Naive thymus-derived CD4-positive, alpha-beta T cell (primary cell): ENCODE measurements at places on chromosomes 6 and 20.

- H3K27me3 ChIP-seq: no peaks in the 10 kb centered on the region
- H3K27ac ChIP-seq: no peak overlapping the region
- H3K36me3 ChIP-seq: no peaks in the 10 kb centered on the region
- DNase-seq: no peak
- no peak overlapping the region for H3K4me3 ChIP-seq
Measured at GRCh38 chr6:107319906-107320530, 139.3 kb downstream of the PDSS2 start.

- H3K4me3 ChIP-seq: no peak overlapping the region
- H3K27me3 ChIP-seq: no peaks in the 10 kb centered on the region
- no peaks in the 10 kb centered on the region for H3K36me3 ChIP-seq
- no peak overlapping the region for H3K27ac ChIP-seq
- no peaks in the 10 kb centered on the region for H3K4me1 ChIP-seq
Measured at GRCh38 chr6:148347441-148348054, 4.9 kb downstream of the SASH1 start.

- peaks cover 6% of the 10 kb centered on the region for H3K4me1 ChIP-seq
- peak overlapping the region; percentile 28 for H3K27ac ChIP-seq
- no peaks in the 10 kb centered on the region for H3K36me3 ChIP-seq
- DNase-seq: peak; percentile 1
- H3K4me3 ChIP-seq: peak overlapping the region; percentile 78
Measured at GRCh38 chr6:116616737-116617053, 416 bp downstream of the RSPH4A start.

- H3K4me1 ChIP-seq: no peaks in the 10 kb centered on the region
- H3K27me3 ChIP-seq: no peaks in the 10 kb centered on the region
- no peak for DNase-seq
- H3K4me3 ChIP-seq: no peak overlapping the region
Measured at GRCh38 chr6:153476243-153476642, 345.2 kb upstream of the RGS17 start.

DNA sequence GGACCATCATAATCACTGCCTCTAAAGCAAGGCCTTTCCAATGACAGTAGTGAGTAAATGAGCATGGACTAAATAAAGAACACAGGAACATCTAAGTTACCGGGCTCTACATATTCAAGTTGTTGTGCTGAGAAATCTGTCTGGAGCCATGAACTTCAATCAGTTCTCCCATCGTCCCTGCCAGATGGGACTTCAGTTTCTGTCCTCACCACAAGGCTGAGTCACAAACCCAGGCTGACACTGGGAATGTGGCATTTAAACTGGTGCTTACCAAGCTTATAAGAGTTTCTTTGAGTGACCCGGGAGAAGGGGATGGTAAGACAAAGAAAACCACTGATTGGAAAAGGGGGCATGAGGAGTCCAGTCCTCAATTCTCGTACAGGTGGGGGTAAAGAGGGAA is 497.0 kb downstream of the MAFB start:
- no peak for DNase-seq
- no peak overlapping the region for H3K4me3 ChIP-seq
- H3K27ac ChIP-seq: no peak overlapping the region
- H3K36me3 ChIP-seq: no peaks in the 10 kb centered on the region
- no peaks in the 10 kb centered on the region for H3K4me1 ChIP-seq

DNA sequence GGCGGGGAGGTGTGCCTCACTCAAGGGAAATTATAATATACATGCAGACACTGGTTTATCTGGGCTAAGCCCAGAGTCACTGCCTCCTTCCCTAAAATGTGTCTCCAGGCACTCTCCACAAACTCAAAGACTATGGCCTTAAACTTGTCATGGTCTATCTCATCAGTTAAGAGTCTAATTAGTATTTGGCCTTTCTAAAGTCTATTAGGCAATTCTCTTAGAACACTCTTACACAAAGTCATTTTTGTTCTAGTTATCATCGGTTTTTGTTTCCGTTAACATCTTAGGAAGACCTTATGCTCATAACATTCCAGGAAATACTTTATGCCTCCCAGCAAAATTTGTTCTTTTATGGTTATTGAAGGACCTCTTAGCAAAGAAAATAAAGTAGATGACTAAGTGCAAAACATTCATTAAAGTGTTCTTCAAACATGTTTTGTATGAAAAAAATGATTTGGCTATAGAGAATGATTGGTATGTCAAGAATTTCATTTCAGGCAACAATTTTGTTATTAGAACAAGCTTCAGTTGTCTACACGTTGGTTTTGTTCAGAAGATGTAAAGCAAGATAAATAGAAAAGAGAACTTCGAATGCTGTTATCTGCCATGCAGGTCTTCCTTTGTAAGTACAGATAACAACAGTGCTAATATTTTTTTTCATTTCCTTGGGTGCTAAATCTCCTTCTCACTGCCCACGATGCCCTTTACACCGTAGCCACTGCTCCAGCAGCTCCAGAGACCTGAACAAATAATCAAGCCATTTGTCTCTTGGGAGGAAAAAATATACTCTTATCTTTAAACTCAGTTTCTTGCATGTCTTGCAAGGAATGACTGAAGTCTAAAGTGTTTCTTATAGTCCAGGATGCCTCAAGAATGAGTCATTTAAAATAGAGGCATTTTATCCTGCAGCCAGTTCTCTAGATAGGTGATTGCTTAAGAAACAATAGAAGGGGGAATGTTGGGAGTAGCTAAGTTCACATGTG is 170.4 kb downstream of the HTR1B start:
- no peaks in the 10 kb centered on the region for H3K27me3 ChIP-seq
- H3K36me3 ChIP-seq: no peaks in the 10 kb centered on the region
- H3K4me3 ChIP-seq: no peak overlapping the region
- no peak for DNase-seq
- no peaks in the 10 kb centered on the region for H3K4me1 ChIP-seq

GRCh38 chr6:5763871-5764270 is 242.9 kb downstream of the NRN1 start:
- no peaks in the 10 kb centered on the region for H3K4me1 ChIP-seq
- no peak overlapping the region for H3K27ac ChIP-seq
- H3K36me3 ChIP-seq: no peaks in the 10 kb centered on the region
- H3K4me3 ChIP-seq: no peak overlapping the region

GRCh38 chr6:154167126-154167525 is 128.1 kb downstream of the OPRM1 start:
- no peak overlapping the region for H3K4me3 ChIP-seq
- no peak overlapping the region for H3K27ac ChIP-seq
- H3K36me3 ChIP-seq: peaks cover 40% of the 10 kb centered on the region
- H3K4me1 ChIP-seq: no peaks in the 10 kb centered on the region
- no peaks in the 10 kb centered on the region for H3K27me3 ChIP-seq

GRCh38 chr20:19562426-19562825 is 195.6 kb upstream of the RIN2 start:
- no peaks in the 10 kb centered on the region for H3K4me1 ChIP-seq
- no peak for DNase-seq
- H3K27ac ChIP-seq: no peak overlapping the region
- no peaks in the 10 kb centered on the region for H3K36me3 ChIP-seq
- no peak overlapping the region for H3K4me3 ChIP-seq

DNA sequence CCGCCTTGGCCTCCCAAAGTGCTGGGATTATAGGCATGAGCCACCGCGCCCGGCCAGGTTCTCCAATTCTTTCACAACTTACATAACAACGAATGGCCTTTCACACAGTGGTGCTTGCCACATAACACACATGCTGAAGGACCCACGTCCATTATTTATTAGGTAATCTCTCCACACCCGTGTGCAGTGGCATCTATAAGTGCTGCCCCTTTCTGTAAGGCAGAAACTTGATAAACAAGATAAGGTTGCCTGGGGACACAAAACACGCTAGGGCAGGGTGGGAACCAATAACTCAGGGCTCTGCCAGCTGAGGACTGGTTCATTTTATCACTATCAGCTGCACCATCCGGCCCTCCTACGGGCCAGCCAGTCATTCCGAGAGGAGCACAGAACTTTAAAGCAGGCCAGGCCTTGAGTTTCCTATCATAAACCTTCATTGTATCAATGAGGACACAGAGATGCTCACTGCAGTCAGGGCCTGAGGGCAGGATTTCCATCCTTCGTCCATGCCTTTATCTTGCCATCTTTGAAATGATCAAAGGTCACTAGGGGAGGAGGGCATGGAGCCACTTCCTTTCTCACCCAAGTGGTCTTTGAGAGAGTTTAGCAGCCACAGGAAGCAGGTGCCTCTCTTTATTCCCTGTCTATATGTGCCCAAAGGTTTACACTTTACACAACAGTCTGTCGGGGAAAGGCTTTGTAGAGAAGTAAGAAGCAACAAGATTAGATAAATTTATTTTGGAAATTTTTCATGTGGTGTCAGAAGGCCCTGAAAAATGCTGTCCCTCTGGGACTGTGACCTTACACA is 37.6 kb downstream of the GPLD1 start:
- H3K27me3 ChIP-seq: no peaks in the 10 kb centered on the region
- no peaks in the 10 kb centered on the region for H3K36me3 ChIP-seq
- no peak overlapping the region for H3K4me3 ChIP-seq
- DNase-seq: no peak

DNA sequence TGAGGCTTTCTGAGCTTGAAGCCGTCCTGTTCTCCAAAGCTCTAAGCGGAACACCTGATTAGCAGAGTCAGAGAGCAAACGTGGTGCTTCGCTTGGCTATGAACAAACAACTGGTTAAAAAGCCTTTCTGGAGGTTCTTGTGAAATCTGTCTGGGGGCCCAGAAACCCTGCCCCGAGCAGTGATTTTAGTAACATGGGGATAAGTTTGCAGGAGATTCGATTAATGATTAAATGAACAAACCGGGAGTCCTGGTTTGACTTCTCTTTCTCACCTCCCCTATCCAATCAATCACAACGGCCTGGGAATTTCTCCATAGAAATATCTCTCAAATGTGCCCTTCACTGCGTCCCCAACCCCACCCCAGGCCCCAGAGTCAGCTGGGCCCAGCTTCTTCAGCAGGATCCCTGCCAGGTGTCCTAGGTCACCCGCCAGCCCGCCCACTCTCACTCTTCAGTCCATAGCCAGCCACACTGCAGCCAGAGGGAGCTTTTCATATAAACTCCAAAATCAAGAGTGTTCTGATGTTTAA is 43.6 kb downstream of the ZDHHC14 start:
- H3K27me3 ChIP-seq: no peaks in the 10 kb centered on the region
- DNase-seq: no peak
- H3K4me1 ChIP-seq: no peaks in the 10 kb centered on the region
- no peak overlapping the region for H3K27ac ChIP-seq

DNA sequence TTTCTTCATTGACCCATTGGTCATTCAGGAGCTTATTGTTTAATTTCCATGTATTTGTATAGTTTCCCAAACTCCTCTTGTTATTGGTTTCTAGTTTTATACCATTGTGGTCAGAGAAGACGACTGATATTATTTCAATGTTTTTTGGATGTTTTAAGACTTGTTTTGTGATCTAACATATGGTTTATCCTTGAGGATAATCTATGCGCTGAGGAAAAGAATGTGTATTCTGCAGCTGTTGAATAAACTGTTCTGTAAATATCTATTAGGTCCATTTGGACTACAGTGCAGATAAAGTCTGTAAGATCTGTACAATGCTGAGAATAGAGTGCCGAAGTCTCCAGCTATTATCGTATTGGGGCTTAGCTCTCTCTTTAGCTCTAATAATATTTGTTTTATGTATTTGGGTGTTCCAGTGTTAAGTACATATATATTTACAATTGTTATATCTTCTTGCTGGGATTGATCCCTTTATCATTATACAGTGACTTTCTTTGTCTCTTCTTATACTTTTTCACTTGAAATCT is 223.3 kb upstream of the ZNF217 start:
- no peaks in the 10 kb centered on the region for H3K27me3 ChIP-seq
- no peak overlapping the region for H3K4me3 ChIP-seq
- no peak overlapping the region for H3K27ac ChIP-seq
- H3K4me1 ChIP-seq: peaks cover 6% of the 10 kb centered on the region
- no peak for DNase-seq

DNA sequence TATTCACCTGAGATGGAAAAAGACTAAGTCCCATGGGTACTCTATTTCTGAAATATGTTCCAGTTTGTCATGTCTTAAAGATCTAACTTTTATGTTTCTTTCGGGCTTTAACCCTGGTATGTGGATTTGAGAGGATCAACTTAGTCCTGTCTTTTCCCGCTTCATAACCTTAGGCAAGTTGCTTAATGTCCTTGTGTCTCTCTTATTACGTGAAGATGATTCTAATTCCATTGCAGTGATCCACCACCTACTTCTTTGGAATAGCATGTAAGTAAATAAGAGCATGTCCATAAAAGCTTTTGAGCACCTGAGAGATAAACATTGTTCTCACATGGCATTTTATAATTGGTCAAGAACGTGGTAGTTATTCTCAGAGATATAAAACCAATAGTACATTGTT is 23.0 kb downstream of the SPTLC3 start:
- no peak overlapping the region for H3K4me3 ChIP-seq
- no peaks in the 10 kb centered on the region for H3K36me3 ChIP-seq
- no peaks in the 10 kb centered on the region for H3K4me1 ChIP-seq
- no peak for DNase-seq

- no peaks in the 10 kb centered on the region for H3K4me1 ChIP-seq
- no peaks in the 10 kb centered on the region for H3K27me3 ChIP-seq
- no peak overlapping the region for H3K4me3 ChIP-seq
- no peak overlapping the region for H3K27ac ChIP-seq
- no peaks in the 10 kb centered on the region for H3K36me3 ChIP-seq
Measured at GRCh38 chr6:89310929-89311328, 4.2 kb downstream of the GABRR2 start.

- H3K4me1 ChIP-seq: peaks cover 27% of the 10 kb centered on the region
- H3K27me3 ChIP-seq: no peaks in the 10 kb centered on the region
- H3K4me3 ChIP-seq: no peak overlapping the region
Measured at GRCh38 chr6:142679907-142680700, 264.9 kb downstream of the HIVEP2 start.

GRCh38 chr6:170068496-170068895 is 222.4 kb downstream of the DLL1 start:
- H3K4me3 ChIP-seq: no peak overlapping the region
- H3K27ac ChIP-seq: no peak overlapping the region
- H3K36me3 ChIP-seq: no peaks in the 10 kb centered on the region
- DNase-seq: no peak
- no peaks in the 10 kb centered on the region for H3K27me3 ChIP-seq
- no peaks in the 10 kb centered on the region for H3K4me1 ChIP-seq

DNA sequence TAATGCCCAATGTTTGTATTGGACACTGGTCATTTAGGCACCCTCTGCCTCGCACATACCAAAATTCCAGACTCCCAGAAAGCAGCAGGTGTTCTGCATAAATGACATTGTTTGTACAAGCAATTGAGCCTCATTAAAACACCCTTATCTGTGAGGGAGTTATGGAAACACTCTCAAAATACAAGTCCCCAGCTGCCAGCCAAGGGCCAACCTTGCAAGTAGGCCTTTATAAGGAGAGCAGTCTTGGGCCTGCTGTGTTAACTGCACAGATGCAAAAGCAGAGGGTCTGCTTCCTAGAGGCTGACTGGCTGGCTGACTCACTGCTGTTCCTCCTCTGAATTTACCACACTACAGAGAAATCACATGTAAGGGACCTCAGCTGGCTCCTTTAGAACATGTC is 150.4 kb upstream of the HMGN3 start:
- DNase-seq: no peak
- H3K4me1 ChIP-seq: no peaks in the 10 kb centered on the region
- no peak overlapping the region for H3K4me3 ChIP-seq
- no peaks in the 10 kb centered on the region for H3K27me3 ChIP-seq

GRCh38 chr6:43089467-43089866 is 13.4 kb downstream of the PTK7 start:
- no peak overlapping the region for H3K4me3 ChIP-seq
- DNase-seq: no peak
- no peaks in the 10 kb centered on the region for H3K36me3 ChIP-seq

- H3K4me3 ChIP-seq: no peak overlapping the region
- H3K27me3 ChIP-seq: no peaks in the 10 kb centered on the region
- peaks cover 13% of the 10 kb centered on the region for H3K4me1 ChIP-seq
- H3K36me3 ChIP-seq: peaks cover 54% of the 10 kb centered on the region
- DNase-seq: no peak
- H3K27ac ChIP-seq: no peak overlapping the region
Measured at GRCh38 chr20:62898970-62899632, 27.2 kb downstream of the DIDO1 start.

- H3K4me3 ChIP-seq: no peak overlapping the region
- H3K27me3 ChIP-seq: no peaks in the 10 kb centered on the region
- no peak for DNase-seq
Measured at GRCh38 chr6:27505209-27506027, 32.5 kb upstream of the ZNF184 start.
